ENCODE measurements at places on chromosomes 12 and 14. TPM values are rescaled to one million over a fixed set of nuclear protein-coding genes. Genes with fewer than 3 reads are reported as not detected.

ADAM20 gene
- total RNA-seq, result 2.4 TPM

DDX55 gene
- 19.6 TPM for total RNA-seq

KRT3 gene
- not detected for total RNA-seq

KIF26A gene
- total RNA-seq, result 0.30 TPM

ALKBH1 gene
- 9.8 TPM for total RNA-seq

RBM23 gene
- 93.5 TPM for total RNA-seq

KLRG1 gene
- 1.1 TPM for total RNA-seq

MARS1 gene
- total RNA-seq, result 173 TPM

A2M gene
- total RNA-seq, result not detected

LGR5 gene
- not detected for total RNA-seq

WNT1 gene
- not detected for total RNA-seq

FOXG1 gene
- total RNA-seq, result under 0.01 TPM
